ENCODE measurements at places on chromosomes 1 and 21.

DNA sequence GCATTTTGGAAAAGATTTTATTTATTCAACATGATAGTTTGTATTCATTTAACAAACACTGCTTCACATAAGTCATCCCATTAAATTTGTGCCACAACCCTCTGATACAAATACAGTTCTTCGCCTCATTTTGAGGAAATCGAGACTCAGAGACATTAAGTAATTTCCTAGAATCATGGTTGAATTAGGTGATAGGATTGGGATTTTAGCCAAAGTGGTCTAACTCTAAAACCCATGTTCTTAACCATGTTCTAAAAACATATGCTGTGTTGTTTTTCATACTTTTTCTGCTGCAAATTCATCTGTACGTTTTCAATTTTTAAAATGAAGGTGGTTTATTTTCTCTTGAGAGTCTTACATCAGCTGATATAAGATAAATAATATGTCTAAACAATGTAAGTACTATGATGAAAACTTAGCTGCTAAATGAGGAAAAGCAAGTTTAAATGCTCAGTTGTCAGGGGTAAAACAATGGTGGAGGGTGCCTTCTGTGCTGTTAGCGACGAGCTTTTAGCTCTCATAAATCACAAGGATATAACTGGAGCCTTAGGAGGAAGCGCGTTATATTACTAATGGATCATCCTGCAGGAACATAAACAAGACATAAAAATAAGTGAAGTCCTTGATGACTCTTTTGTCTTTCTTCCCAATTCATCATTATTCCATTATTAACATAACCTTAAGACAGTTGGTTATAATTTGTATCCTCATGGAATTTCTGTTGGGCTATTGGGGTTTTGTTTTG is 97.7 kb downstream of the CACHD1 start:
- no peaks in the 10 kb centered on the region for H3K27me3 ChIP-seq
- no peak for DNase-seq
- no peak overlapping the region for H3K27ac ChIP-seq
- H3K36me3 ChIP-seq, result no peaks in the 10 kb centered on the region
- H3K4me1 ChIP-seq, result no peaks in the 10 kb centered on the region

GRCh38 chr1:113998361-113998760 is 19.1 kb downstream of the OLFML3 start:
- H3K36me3 ChIP-seq, result no peaks in the 10 kb centered on the region
- H3K4me1 ChIP-seq, result no peaks in the 10 kb centered on the region
- H3K27ac ChIP-seq, result no peak overlapping the region
- no peak for DNase-seq
- H3K27me3 ChIP-seq, result no peaks in the 10 kb centered on the region
- no peak overlapping the region for H3K4me3 ChIP-seq

GRCh38 chr1:54520631-54521321 is 27.3 kb upstream of the ACOT11 start:
- peaks cover 3% of the 10 kb centered on the region for H3K4me1 ChIP-seq
- no peaks in the 10 kb centered on the region for H3K27me3 ChIP-seq
- DNase-seq, result no peak
- H3K4me3 ChIP-seq, result no peak overlapping the region
- H3K36me3 ChIP-seq, result no peaks in the 10 kb centered on the region

DNA sequence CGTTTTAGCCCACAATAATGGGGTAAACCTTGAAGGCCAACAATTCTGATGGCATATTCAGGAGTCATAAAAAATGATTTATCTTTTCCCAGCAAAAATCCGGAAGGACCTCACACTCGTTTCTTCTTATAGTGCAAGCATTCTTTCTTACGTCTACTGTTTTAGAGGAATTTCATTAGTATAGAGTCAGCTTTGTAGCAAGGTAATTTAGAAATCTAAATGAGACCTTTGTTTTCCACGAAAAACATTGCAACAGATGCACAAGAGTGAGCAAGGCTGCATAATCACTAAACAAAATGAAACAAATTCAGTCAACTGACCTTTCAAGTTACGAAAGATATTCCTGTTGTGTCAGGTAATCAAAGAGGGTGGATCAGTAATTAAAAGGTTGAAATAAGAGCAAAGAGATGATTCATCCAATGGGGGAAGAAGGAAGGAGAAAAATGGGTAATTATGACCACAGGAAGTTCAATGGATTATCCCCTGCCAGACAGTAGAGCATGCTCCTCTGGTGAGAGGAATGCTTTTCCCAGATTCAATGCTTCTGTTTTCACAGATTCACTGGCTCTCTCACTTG is 560 bp upstream of the CSDE1 start:
- peaks cover 17% of the 10 kb centered on the region for H3K4me1 ChIP-seq
- no peaks in the 10 kb centered on the region for H3K27me3 ChIP-seq
- peak overlapping the region; percentile 100 for H3K27ac ChIP-seq
- peak; percentile 70 for DNase-seq

GRCh38 chr1:111742938-111743549 is 3.8 kb upstream of the INKA2 start:
- H3K36me3 ChIP-seq, result no peaks in the 10 kb centered on the region
- no peak overlapping the region for H3K4me3 ChIP-seq
- no peak for DNase-seq

GRCh38 chr1:37732111-37732780 is 32.7 kb downstream of the EPHA10 start:
- peak; percentile 88 for DNase-seq
- no peak overlapping the region for H3K4me3 ChIP-seq
- no peaks in the 10 kb centered on the region for H3K4me1 ChIP-seq
